Omental fat pad (tissue), 4 donors: ENCODE measurements at places on chromosomes 3 and 15. TPM values are rescaled to one million over a fixed set of nuclear protein-coding genes. Genes with fewer than 3 reads are reported as not detected.

Gene LMLN
- total RNA-seq: 3.5 TPM

Gene MED12L
- 0.36 TPM for total RNA-seq

Gene C3orf85
- total RNA-seq: not detected

Gene WNT7A
- total RNA-seq: not detected

Gene NUP210
- 4.3 TPM for total RNA-seq

Gene CHP1
- 220 TPM for total RNA-seq

Gene CNTN3
- total RNA-seq: 3.5 TPM

DNA sequence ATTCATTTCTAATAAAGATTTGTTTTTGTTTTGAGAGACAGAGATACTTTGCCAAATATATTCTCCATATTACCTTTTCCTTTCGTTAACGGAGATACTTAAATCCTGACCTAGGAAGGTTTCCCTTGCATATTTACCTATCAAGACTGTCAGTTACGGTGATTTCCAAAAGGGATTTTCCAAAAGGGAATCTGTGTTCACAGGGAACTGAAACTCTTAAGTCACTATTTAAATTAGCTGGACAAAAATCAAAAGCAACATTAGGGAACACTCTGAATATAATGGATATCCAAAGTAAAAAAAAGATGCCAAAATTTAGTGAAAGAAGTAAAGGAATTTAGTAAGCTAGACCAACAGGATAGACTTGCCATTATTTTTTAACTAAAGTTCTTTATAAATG is 576 bp downstream of the LRRFIP2 start:
- DNase-seq: no peak

DNA sequence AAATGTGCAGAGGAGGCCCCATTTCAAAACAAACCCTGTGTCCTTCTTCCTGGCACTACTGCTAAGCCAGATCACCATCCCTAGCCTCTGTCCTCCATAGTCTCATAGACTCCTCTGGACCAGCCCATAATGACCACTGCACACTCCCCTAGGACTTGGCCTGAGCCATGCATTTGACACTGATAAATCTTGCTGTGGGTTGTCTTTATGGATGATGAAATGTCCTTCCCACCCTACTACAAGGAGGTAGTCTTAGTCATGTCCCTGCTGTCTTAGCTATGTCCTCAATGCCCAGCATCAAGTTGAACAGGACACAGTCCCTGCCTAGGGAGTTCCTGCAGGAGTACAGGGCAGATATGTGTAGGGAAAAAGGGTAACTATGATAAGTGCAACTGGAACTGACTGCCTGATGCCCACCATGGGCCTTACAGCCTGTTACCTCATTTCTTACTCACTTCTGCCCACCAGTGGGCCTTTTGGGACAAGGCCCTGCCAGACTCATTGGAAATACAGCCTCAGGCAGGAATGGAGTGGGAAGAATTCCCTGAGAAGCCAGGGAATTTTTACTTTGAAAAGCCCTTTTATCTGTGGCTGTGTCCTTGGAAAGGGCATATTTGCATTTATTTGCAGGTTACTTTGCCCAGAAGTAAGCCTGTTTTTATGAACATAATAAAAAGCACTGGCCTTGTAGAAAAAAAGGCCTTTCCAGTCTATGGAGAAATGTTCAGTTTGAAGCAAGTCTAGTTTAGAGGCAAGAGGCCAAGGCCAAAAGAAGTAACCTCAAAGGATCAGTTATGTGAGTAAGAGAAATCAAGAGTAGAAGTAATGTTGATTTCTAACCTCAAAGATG is 199.6 kb upstream of the EIF1B start:
- no peak for DNase-seq

DNA sequence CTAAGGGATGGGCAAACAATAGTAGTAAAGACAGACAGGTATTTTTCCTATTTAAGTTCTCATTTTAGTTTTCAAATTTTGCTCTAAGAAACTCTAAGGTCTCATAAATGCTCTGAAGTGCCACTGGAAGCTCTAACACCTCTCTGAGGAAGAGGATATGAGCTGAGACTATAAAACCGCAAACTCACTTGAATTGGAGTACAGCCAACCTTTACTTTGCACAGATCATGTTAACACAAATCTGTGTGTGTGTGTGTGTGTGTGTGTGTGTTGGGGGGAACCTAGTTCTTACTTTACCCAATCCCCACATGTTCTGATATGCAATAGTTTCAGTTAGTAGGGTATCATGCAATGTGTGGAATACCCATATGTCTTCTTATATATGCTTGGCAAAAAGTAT is 446.8 kb downstream of the CHL1 start:
- DNase-seq: no peak

- no peak for DNase-seq
These were observed 42.9 kb downstream of the IDH2 start for GRCh38 chr15:90059208-90059985.

- DNase-seq: no peak
These were observed 778 bp downstream of the ARL6 start for GRCh38 chr3:97765336-97765735.

DNA sequence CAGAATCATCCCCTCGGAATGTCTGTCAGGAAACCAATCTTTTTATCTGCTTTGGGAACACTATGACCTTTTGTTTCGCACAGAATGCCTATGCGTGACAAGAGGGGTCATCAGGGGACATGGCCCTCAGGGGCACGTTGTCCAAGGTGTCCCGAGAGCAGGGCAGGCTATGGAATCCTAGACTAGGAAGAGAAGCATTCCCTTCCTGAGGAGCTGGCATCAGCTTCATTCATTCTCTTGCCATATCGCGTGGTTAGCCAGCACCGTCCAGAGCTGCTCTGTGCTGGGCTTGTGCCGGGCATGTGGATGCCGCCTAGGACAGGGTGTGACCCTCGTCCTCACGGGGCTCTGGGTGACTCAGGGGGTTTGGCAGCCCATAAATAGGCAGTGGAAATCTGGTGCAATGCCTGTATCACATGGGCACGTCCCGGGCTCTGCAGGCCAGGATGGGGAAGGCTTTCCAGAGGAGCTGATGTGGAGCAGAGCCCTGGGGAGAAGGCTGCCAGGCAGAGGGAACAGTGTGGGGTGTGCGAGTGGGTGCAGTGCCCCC is 117.8 kb downstream of the TMEM266 start:
- DNase-seq: no peak

GRCh38 chr3:46312991-46313390 is 40.9 kb upstream of the CCR2 start:
- DNase-seq: peak; percentile 50

GRCh38 chr3:134033315-134033996 is 3.7 kb upstream of the SLCO2A1 start:
- no peak for DNase-seq

DNA sequence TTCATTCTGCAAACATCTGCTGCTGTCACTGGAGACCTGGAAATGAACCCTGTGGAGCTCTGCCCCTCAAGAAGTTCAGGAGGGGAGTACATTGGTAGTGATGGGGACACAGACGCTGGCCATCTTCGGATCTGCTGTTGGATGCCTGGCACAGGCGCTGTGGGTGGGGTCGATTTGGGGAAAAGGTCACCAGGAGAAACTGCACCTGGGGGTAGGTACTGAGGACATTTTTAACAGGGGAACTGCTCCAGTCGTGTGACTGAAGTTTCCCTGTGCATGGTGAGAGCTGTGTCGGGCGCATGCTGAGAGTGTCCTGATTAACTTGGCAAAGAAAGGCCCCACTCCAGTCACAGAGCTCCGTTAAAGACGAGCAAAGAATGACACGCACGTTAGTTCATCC is 3.4 kb downstream of the UROC1 start:
- DNase-seq: no peak

DNA sequence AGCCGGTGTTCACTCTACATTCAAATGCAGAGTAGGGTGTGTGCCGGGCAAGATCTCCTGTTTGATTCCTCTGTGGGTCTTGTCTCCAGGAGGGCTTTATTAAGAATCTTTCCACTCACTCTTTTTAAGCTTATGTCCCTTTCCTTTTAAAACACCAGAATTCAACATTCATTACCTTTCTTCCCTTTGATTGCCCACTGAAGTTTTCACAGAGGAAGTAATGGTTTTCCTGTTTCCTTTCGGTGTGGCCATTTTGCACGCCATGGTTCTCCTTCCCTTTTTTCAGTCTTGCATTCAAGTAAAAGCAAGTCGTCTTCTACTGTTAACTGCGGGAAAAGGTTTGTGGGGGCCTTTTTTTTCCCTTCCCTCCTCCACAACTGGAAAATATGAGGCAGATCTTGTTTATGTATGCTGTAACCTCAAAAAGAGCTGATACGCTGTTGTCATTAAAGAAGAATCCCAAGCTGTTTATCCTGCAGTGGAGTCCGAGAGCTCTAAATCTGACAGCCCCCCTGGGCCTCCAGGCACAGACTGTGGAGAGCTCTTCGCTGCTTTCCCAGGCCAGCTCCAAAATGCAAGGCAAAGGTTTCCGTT is 40.5 kb downstream of the FILIP1L start:
- DNase-seq: no peak

DNA sequence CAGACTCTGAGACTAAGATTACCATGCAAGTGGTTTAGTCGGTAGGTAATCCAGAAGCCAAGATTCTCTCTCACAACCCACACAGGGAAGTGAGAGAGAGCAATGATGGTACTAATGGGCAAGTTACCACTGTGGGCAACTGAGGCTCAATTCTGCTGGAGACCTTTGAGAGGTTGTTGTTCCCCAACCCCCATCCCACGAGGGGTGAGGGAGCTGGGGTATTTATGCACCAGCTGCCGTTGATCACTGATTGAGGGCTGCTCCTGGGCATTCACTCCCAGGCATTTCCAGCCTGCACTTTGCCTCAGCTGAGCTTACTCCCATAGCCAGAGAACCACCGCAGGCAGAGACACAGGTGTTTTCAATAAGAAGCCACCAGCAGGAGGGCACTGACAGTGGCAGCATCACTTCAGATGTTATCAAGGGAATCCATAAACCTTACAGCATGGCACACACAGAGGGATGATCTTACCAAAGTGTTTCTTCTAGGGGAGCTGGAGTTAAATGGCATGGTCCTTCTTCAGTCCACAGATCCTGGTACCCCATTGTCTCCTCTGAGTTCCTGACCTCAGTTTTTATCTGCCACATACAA is 15.0 kb upstream of the CCDC174 start:
- DNase-seq: no peak

DNA sequence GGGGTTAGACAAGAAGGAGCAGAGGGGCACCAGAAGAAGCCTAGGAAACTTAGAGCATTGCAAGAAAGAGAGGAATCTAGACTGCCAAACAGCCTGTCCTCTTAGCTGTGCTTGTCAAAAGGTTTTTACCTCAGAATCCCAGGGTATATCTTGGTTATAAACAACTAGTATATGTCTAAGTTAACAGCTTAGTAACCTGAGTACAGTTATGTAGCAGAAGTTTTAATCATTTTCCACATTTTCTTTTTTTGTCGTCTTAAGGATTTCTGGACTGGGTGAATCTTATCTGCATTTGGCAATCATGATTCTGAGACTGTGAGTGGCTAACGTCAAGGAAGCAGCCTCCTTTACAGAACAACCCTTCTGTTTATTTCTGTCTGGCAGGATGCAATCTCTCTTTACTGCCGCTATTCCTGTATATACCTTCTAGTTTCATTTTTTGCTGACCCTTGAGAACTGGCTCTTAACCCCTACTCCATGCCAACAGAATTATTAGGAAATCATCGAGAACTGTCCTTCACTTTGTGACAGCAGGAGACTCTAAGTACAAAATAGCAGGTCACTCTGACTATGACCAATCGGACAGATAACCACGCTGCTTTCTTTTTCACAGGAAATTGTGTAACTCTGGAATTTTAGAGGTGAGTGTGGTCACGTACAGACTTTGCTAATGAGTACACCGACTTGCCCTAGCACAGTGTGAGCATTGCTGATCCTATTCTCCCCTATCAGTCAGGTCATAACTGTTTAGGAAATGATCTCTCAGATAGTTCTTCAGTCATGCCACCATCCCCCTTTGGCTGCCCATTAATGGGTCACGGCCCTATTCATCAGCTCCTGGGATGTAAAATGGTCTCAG is 3.3 kb upstream of the CP start:
- DNase-seq: no peak

DNA sequence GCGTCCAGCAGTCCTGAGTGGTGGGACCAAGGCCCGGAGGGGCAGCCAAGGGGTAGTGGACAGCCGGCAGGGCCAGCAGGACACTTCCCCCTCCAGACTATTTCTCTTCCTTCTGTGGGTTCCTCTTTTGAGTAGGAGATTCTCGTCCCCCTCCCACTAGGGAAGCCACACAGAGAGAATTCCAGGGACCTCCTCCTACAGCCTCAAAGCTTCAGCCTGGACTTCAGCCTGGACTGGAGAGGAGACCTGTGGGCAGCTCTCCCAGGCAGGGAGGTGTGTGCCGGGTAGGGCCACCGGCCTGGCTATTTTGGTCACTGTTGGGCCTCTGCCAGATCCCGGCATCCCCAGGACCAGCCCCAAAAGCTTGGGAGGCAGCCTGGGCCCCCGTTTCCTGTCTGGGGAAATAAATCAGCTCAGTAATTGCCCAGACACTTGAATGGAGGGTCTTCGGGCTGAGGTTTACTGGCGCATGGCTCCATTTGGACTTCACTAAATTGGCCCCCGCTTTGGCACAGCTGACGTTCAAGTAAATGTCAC is 1.3 kb downstream of the SLC6A6 start:
- DNase-seq: no peak

DNA sequence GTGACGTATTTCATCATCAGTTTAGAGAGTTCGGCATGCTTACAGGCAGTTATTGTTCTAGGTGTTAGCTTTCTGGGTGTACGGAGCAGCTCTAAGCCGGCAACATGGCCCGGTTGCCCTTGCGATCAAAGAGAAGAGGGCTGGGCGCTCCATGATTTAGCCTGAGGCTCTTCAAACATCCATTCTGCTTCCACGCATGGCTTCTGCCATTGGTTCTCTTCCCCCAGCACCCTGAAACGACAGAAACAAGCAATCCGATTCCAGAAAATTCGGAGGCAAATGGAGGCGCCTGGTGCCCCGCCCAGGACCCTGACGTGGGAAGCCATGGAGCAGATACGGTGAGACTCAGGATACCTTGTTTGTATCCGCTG is 574 bp downstream of the NGRN start:
- DNase-seq: no peak

DNA sequence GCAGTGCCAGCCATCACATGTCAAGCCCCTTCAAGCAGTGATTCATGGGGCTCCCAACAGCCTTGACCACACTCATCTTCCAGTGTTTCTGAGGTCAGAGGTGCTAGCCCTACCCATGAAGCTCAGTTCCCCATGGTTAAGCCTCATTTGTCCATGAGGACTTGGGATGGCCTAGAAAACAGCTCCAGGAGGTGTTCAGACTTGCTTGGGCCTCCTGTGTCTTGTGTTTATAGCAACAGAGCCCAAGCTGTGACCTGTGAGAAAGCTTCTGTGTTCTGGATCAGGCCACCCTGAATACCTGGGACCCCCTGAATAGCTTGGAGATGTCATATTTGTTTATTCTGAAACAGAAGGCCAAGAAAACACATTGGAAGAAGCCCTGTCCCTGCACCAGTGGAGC is 36.7 kb downstream of the LARP6 start:
- DNase-seq: no peak

- no peak for DNase-seq
These were observed 49.0 kb upstream of the CCDC80 start for GRCh38 chr3:112689989-112690388.

- DNase-seq: no peak
These were observed 444.9 kb downstream of the LPP start for GRCh38 chr3:188598894-188599293.

DNA sequence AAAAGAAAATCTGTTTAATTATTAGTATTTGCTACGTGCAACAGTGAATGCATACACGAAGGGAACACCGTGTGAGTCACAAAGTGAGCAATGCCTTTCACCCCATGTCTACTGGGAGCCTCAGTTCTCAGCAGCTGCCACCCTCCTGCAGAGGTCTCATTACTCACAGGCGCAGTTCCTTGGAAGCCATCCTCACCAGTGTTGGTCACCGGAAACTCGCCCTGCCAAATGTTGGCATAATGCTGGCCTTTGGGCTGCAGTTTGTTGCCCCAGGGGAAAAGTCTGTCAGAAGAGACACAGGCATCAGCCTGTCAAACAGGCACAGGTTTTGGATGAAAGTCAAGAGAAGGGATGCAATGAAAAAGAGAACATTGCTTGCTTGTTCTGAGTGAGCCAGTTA is 50.1 kb downstream of the SUMF1 start:
- DNase-seq: no peak
